ENCODE measurements at places on chromosomes 2 and 18.

- no peak for DNase-seq
Measured at GRCh38 chr2:19846030-19846429, 55.8 kb downstream of the TTC32 start.

DNA sequence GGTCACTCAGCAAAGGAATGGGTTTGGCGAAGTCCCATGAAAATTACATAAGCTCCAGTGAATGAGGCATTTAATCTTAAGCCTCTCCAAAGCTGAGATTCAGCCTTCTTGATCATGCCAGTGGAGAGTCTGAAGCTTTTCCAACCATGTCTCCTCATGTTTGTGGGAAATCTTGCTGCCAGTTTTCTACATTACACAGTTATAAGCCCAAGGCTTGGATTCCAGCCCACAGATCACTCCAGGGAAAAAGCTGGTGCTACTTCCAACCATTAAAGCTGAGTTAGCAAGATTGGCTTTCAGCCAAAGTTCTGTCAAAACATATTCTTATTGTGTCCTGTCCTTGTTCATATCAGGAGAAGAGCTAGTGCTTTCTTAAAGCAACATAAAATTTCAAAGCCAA is 293.8 kb downstream of the LRRTM4 start:
- DNase-seq: no peak

- peak; percentile 72 for DNase-seq
Measured at GRCh38 chr2:158099716-158100115, 2.0 kb upstream of the UPP2 start.

- DNase-seq: no peak
Measured at GRCh38 chr2:105739426-105739825, 5.3 kb upstream of the NCK2 start.

DNA sequence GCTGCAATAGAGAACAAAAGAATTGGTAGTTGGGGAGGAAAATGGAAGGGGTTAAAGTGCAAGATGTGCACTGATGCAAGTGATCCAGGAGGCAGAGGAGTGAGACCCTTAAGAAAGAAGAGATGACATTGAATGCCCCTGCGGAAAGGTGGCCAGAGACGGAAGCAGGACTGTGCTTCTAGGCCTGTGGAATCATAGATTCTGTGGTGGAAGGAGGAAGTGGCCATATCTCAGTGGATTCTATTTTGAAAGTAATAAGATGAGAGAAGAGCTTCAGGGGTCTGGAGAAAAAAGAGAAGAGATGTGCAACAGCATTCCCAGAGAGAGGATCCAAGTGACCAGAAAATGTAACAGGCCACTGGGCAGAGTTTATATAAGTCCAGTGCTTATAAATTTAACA is 18.6 kb upstream of the GYPC start:
- no peak for DNase-seq

Measured in kidney epithelial cell (primary cell).